ENCODE measurements at places on chromosomes 5 and 9. TPM values are rescaled to one million over a fixed set of nuclear protein-coding genes. Genes with fewer than 3 reads are reported as not detected.

Gene WDR38
- not detected for total RNA-seq

Gene HAVCR2
- not detected for total RNA-seq

Gene TBCA
- total RNA-seq = 259 TPM

Gene ZFP37
- 0.58 TPM for total RNA-seq

Gene C5
- total RNA-seq = 0.65 TPM

Gene DENND1A
- 26.6 TPM for total RNA-seq

Data from epithelial cell of proximal tubule (primary cell).